GM18507 (cell line): ENCODE measurements at places on chromosomes 7 and 10.

DNA sequence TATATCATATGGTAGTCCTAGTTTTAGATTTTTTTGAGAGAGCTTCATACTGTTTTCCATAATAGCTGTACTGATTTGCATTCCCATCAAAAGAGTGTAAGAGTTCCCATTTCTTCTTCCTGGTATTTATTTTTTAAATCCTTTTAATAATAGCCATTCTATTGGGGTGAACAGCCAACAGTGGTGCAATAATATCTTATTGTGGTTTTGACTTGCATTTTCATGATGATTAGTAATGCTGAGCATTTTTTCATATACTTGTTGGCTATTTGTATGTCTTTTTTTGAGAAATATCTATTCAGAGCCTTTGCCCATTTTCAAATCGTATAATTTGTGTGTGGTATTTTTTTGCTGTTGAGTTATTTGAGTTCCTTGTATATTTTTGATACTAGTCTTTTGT is 167.4 kb downstream of the FZD1 start:
- DNase-seq: no peak

GRCh38 chr7:30281263-30281662 is 3.1 kb upstream of the ZNRF2 start:
- DNase-seq: no peak

DNA sequence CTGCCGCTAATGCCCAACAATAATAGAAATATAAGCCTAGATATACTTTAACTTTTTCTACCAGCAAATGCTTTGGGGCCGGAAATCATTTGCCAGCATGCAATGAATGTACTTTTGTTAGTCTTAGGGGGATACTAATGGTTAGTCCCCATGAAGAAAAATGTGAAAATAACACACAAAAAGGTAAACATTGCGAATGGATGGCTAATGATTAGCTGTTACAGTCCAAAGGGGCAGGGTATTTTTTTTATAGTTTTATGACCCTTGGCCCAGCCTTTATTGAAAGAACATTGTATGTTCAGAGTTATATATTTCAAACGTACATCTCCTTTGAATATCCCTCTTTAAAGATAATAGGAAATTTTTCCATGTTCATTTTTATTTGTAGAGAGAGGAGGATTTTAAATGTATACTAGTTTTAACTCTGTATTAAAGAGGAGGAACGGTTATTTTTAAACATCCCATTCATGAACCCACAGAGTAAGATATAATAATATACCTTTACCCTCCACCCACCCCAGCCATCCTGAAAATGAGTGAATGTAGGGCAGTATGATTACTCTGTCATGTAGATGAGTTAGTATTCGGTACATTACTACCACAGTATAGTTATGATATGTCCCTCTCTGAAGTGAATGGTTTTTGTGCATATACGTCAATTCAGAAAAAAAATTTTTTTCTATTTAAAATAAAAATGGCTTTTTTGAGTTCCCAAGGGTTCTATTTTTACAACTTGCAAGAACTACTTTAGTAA is 63.6 kb downstream of the ARID5B start:
- no peak for DNase-seq

DNA sequence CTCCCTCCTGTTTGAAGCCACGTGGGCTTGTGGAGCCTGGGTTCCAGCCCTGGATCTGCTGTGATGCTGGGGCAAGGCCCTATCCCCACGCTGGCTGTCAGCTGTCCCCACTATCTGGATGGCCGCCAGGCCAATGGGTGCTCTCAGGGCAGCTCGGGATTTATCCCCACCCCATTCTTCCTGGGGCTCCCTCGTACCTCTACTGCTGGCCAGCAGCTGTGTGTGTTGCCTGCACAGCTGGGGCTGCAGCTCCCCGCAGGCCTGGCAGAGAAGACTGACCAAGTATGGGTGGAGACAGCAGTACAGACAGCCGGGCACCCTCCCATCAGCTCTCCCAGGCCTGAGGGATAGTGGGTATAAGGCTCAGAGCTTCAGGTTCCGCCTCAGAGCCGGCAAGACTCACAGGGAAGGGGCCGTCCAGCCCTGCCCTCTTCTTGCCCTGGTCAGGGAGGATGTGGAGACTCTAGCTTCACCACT is 13.6 kb downstream of the CLIP2 start:
- DNase-seq: no peak

- DNase-seq: no peak
These were observed 57.2 kb upstream of the ECHDC3 start for GRCh38 chr10:11684717-11685645.

DNA sequence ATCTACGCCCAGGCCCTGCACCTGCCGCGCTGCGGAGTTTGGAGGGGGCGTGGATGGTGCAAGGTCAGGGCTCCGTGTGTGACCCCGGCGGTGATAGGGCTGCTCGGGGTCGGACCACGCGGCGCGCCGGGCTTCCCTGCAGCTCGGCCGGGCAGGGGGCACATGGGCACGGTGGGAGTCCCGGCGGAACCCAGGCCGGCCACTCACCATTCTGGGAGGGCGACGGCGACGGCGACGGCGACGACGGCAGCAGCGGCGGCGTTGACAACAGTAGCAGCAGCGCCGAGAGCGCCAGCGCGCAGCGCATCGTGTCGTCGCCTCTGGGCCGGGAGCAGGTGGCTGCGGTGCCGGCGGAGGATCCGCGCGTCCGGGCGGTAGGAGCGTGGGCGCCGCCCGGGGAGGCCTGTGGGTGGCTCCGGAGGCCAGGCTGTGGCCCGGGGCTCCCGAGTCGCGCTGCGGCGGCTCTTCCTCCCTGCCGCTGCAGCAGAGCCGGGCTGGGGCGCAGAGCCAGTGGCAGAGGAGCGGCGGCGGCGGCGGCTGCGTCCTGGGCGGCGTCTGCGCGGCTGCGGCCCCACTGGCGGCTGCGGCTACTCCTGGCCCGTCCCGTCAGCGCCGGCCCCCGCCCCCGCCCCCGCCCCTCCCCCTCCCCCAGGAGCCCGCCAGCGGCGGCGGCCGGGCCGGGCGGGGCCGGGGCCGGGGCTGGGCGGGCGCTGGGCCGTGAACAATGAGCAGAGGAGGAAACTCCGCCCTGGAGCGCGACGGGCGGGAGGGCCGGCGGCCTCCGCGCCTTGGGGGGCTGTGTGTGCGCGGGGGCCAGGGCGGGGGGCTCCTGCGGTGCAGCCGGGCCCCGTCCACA is at the start of gene PODXL:
TSS of gene PODXL (minus strand) at position 576 of the 856 bp plus-strand sequence. CDS start at position 307, 269 bp downstream.
- DNase-seq: peak; percentile 68
